ENCODE measurements at places on chromosomes 16 and 17. TPM values are rescaled to one million over a fixed set of nuclear protein-coding genes. Genes with fewer than 3 reads are reported as not detected.

GRCh38 chr17:61333136-61333535 lies 66.5 kb upstream of the TBX2 start:
- DNase-seq: no peak

- no peak for DNase-seq
These were observed 36.9 kb downstream of the TEX2 start for GRCh38 chr17:64226132-64226531.

GRCh38 chr16:74898659-74899058 lies 86.3 kb downstream of the WDR59 start:
- no peak for DNase-seq

DNA sequence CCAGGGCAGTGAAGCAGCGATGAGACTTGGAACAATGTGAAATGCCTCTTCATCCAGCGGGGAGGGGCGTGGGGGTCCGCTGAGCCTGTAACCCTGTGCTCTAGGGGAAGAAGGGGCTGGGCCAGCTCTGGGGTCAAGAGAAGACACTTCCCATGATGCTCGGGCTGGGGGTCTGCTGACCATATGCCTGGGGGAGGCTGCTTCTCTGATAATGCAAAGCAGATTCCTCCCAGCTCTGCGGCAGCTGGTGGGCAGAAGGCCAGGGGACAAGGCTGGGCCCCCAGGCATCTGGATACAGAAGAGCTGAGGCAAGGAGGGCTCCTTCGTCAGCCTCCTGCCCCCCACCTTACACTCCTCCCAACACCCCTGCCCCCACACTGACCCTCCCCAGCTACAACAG lies 24.7 kb downstream of the NGFR start:
- no peak for DNase-seq

- DNase-seq: no peak
These were observed 151.5 kb upstream of the TOM1L1 start for GRCh38 chr17:54749157-54749556.

Gene ACSM2A
- 0.43 TPM for total RNA-seq

- peak; percentile 88 for DNase-seq
These were observed 21.2 kb upstream of the CYTH1 start for GRCh38 chr17:78803186-78803845.

DNA sequence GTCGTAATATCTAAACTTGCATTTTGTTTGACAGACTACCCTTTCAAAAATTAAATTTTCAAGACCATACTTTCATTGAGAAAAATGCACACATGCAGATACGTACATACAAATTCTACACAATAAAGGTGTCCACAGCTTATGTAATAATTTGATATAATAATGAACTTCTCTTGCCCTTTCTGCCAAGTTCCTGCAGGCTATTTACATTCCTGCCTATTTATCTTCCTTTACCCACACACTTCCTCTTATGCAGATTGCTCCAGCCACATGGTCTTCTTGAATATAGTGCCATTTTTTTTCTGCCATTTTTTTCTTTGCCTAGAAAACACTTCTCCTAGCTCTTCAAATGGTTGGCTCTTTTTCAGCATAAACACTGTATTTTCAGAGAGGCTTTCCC lies 826.9 kb upstream of the CDH8 start:
- DNase-seq: no peak

DNA sequence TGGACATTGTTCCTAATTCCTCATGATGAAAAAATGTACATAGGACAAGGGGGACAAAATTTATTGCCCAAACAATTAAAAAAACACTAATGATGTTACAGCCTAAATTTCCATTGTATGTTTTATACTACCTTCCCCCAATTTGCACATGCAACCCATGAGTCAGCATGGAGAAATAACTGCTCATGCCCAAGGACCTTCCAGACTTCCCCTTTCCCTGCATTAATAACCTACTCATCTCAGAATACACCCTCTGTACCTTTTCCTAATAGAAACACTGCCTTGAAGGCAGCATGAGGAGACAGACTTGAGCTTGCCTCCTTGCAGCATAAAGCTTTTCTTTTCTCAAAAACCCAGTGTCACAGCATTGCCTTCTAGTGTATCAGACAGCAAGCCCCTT lies 2402.8 kb downstream of the TP53TG3F start:
- no peak for DNase-seq

GRCh38 chr17:44280392-44280937 lies 12.5 kb upstream of the SLC4A1 start:
- no peak for DNase-seq

- DNase-seq: no peak
These were observed 3.1 kb upstream of the CDRT4 start for GRCh38 chr17:15470536-15470935.

DNA sequence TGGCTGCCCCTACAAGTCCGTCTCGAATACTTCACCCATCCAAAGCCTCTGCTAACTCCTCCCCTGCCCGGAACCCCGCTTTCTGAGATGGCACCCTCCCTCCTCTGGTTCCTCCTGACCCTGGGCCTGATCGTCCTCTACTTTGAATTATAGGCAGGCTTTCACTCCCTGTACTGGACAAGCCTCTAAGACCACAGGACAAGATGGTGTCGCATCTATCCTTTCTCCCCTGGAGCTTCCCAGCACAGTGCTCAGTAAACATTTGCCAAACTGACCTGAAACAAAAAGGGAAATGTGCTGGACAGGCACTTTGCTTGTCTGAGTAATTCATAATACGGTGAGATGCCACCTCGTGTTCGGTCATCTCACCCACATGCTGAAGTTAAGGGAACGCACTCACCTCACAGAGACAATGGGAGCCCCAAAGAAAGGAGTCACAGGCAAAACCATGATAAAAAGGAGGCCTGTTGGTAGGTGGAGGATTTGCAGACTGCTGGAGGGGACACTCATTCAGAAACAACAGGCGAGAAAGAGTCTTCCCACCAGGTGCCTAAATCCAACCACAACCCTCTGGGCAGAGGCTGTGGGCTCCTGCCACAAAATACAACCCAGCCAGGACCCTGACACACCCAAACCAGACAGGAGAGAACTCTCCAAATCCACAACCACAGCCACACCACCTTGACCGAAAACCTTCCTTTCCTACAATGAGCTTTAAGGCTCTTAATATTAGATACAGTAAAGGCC lies 28.2 kb downstream of the SNN start:
- no peak for DNase-seq

DNA sequence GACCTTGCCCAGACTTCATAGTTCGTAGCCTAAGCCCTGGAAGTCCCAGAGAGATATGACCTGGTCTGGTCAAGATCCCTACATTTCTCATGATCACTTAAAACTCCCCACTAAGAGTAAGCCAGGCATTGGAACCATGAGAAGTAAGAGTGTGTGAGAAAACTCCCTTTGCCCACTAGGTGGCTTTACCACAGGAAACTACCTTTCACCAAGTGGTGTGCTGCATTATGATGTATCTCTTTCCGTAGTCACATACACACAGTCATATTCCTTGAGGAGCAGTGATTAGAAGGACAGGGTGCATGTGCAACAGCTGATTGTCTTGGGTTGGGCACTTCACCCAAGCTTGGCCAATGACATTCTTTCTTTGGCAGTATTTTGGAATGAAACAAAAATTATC lies 639.3 kb downstream of the KCNJ2 start:
- DNase-seq: no peak

DNA sequence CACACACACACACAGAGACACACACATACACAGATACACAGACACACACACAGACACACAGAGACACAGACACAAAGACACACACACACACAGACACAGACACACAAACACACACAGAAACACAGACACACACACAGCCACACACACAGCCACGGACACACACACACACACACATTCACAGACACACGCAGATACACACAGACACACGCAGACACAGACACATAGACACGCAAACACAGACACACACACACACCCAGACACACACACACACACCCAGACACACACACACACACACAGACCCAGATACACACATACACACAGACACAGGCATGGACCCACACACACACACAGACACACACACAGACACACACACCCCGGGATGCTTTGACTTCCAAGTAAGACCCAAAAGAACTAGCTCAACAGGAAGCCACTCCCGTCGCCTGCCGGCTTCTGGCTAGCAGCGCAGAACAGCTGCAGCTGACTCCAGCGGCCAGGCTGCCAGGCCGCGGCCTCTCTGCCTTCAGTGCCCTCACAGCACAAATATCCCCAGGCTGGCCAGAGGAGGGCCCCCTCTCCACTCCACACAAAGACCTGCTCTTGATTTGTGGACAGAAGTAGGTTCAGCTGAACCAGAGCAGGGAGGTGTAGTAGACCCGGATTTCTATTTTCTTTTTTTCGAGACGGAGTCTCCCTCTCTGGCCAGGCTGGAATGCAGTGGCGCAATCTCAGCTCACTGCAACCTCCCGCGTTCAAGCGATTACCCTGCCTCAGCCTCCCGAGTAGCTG lies 6.0 kb upstream of the CHRNE start:
- DNase-seq: peak; percentile 94

GRCh38 chr16:10938796-10939648 lies 3.2 kb downstream of the DEXI start:
- no peak for DNase-seq

Gene UMOD
- total RNA-seq: not detected

DNA sequence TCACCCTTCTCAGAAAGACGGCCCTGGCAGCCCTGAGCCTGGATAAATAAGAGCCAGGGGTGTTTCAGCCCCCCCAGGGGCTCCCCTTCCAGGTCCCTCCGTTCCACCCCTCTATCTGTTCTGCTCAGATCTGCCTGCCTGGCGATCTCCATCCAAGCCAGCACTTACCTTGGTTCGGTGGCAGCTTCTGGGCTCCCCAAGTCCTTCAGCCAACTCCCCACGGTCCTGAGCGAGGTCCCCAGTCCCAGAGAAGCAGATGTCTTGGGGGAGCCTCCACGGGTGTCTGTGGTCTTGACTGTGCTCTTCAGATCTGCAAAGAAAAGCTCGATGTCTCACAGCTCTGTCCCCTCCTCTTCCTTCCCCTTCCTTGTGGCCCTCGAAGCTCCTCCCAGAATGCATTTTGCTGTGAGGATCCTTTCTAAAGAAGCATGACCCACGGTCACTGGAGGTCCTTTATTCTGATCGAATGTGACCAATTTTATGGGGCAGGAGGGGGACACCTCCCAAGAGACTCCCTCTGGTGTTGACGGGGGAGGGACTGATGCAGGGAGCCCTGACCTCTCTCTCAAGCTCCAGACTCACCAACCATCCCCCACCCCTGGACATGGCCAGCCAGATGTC lies at the start of gene PIK3R6:
Gene PIK3R6, minus strand, starts transcription at position 314 of the 621 bp plus-strand sequence. CDS start 17,880 bp downstream, outside the sequence.
- no peak for DNase-seq

DNA sequence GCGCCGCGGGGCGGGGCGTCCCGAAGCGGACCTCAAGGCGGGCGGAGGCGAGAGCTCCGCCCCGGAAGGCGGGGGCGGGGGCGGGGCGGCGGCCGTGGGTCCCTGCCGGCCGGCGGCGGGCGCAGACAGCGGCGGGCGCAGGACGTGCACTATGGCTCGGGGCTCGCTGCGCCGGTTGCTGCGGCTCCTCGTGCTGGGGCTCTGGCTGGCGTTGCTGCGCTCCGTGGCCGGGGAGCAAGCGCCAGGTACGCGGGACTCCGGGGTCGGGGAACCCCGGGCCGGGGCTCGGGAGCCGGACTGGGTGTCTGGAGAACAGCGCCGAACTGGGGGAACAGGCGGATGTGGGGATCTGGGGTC lies at the start of gene TNFRSF12A:
Gene TNFRSF12A, plus strand, starts transcription at position 122 of the 357 bp plus-strand sequence. Its CDS starts 30 bp downstream, at position 152.
- peak; percentile 94 for DNase-seq

GRCh38 chr17:47695429-47696376 lies 1.7 kb downstream of the TBKBP1 start:
- peak; percentile 91 for DNase-seq

Gene CLEC18C
- 0.28 TPM for total RNA-seq

DNA sequence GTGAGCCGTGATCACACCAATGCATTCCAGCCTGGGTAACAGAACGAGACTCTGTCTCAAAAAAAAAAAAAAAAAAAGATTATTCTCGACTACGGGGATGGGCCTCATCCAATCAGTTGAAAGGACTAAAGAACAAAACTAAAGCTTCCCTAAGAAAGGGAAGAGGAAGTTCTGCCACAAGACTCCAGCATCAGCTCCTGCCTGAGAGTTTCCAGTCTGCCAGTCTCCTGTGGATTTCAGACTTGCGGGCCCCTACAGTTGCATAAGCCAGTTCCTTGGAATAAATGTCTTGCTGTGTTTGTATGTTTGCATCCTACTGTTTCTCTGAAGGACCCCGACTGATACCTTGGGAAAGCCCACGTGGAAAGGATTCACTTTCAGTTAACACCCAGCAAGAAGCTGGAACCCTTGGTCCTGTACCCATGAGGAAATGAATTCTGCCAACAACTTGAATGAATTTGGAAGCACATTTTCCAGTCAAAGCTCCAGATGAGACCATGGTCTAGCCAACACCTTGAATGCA lies 26.3 kb upstream of the FZD2 start:
- DNase-seq: no peak

Gene NAGLU
- 32.5 TPM for total RNA-seq

Gene GLP2R
- total RNA-seq: 0.63 TPM

Gene WNK4
- not detected for total RNA-seq

DNA sequence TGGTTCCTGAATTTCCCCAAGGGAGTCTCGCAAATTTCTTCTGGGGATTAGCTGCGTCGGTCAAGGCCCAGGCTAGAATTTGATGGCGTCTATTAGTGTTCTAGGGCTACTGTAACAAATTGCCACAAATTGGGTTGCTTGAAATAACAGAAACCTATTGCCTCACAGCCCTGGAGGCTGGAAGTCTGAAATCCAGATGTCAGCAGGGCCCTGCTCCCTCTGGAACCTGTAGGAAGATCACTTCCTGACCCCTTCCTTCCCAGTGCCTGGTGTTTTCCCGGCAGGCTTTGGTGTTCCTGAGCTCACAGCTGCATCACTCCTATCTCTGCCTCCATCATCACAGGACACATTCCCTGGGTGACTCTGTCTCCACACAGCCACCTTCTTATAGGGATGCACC lies 24.4 kb downstream of the DHRS7C start:
- DNase-seq: no peak

Gene TBX2
- total RNA-seq: 10.1 TPM

Gene SPATA22
- total RNA-seq: not detected

- DNase-seq: peak; percentile 33
These were observed 70.5 kb upstream of the CDH5 start for GRCh38 chr16:66295761-66296546.

GRCh38 chr17:39238311-39238972 lies 12.7 kb upstream of the STAC2 start:
- DNase-seq: peak; percentile 89

Gene TMEM88
- 31.8 TPM for total RNA-seq

- DNase-seq: no peak
These were observed 35.4 kb downstream of the ARSG start for GRCh38 chr17:68326681-68327080.
